ENCODE measurements at places on chromosomes 16 and 17. TPM values are rescaled to one million over a fixed set of nuclear protein-coding genes. Genes with fewer than 3 reads are reported as not detected.

- DNase-seq: no peak
Measured at GRCh38 chr16:61885343-61885742, 150.9 kb downstream of the CDH8 start.

- DNase-seq: no peak
Measured at GRCh38 chr16:75948441-75948840, 222.2 kb upstream of the CPHXL start.

- no peak for DNase-seq
Measured at GRCh38 chr16:52861614-52862022, 191.1 kb downstream of the CHD9NB start.

DNA sequence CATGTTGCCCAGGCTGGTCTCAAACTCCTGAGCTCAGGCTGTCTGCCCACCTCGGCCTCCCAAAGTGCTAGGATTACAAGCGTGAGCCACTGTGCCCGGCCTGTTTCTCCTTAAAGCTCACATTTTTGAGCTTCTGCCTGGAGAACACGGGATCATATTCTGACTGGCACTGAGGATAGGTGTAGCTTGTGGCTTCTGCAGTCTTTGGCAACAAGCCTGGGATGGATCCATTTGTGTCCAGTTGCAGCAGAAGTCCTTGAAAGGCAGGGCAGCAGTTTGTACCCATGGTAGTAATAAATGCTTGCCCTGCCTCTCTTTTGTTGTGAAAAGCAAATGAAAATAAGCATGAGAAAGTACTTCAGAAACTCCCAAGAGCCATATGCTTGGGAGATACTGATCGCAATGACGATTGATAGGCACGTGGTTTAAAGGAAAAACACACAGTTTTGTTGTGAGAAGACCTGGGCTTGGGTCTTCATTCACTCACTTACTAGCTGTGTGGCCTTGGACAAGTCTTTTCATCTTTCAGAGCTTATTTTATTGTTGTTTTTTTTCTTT is 3.1 kb upstream of the CORO7 start:
- DNase-seq: no peak

- DNase-seq: no peak
Measured at GRCh38 chr16:5895976-5896375, 798.4 kb upstream of the EEF2KMT start.

- no peak for DNase-seq
Measured at GRCh38 chr17:55769625-55770000, 18.8 kb downstream of the PCTP start.

GRCh38 chr17:48543854-48544348 is 1.0 kb downstream of the HOXB2 start:
- no peak for DNase-seq

DNA sequence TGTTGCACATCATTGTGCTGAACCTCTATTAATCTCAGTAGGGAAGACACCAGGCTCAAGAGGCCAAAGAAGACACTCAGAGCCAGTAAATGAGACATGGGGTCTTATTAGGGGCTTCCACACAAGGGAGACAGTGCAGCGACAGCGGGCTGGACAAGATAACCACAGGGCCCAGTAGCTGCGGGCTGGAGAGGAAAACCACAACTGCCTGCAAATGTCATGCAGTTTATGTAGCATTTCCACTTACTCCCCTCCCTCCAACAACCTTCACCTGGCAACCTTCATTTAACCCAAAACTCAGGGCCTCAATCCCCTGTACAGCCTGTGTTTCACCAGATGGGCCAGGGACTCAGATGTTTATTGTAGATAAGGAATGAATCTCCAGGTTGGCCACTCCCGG is 185.6 kb downstream of the UTP18 start:
- DNase-seq: no peak

- DNase-seq: no peak
Measured at GRCh38 chr16:26905336-26905735, 161.4 kb upstream of the C16orf82 start.

GRCh38 chr17:36715951-36716350 is 114.6 kb downstream of the MRM1 start:
- DNase-seq: peak; percentile 80

- peak; percentile 84 for DNase-seq
Measured at GRCh38 chr17:40432864-40433528, 10.3 kb upstream of the IGFBP4 start.

CARD14 gene
- total RNA-seq: not detected

IGFALS gene
- total RNA-seq: not detected

KRT16 gene
- total RNA-seq: 5.5 TPM

EVPLL gene
- total RNA-seq: 0.22 TPM

FNDC8 gene
- not detected for total RNA-seq

PYY gene
- total RNA-seq: not detected

ZNF624 gene
- total RNA-seq: 3.2 TPM

C17orf50 gene
- not detected for total RNA-seq

HOXB5 gene
- total RNA-seq: 2.0 TPM
